Activated CD8-positive, alpha-beta T cell treated with anti-CD3 and anti-CD28 coated beads, Interleukin-2, amount 10 ng/mL, durations not matched to agents 7 days and 5 days (primary cell): ENCODE measurements at places on chromosomes 13 and 19. TPM values are rescaled to one million over a fixed set of nuclear protein-coding genes. Genes with fewer than 3 reads are reported as not detected.

Gene TMEM255B
- total RNA-seq, result 1.9 TPM

Gene CBLC
- not detected for total RNA-seq

Gene PGLYRP2
- not detected for total RNA-seq

Gene NCAN
- not detected for total RNA-seq

Gene VSIG10L
- total RNA-seq, result 2.0 TPM

Gene KDELR1
- 71.3 TPM for total RNA-seq

Gene RINL
- 58.9 TPM for total RNA-seq

Gene LIN37
- total RNA-seq, result 10.5 TPM

Gene ACER1
- 0.29 TPM for total RNA-seq

Gene GNG7
- total RNA-seq, result 0.13 TPM

Gene RANBP3
- total RNA-seq, result 82.2 TPM

Gene TNNT1
- total RNA-seq, result not detected

Gene USHBP1
- total RNA-seq, result not detected

Gene CRX
- not detected for total RNA-seq

Gene CAMSAP3
- 0.42 TPM for total RNA-seq
